Stimulated activated CD4-positive, alpha-beta T cell treated with anti-CD3 and anti-CD28 coated beads, Interleukin-4, amount 100 ng/mL, for 1 hour (primary cell): ENCODE measurements at places on chromosomes 6 and 20.

GRCh38 chr6:108733706-108734265, 114.4 kb upstream of the ARMC2 start:
- DNase-seq, result no peak

DNA sequence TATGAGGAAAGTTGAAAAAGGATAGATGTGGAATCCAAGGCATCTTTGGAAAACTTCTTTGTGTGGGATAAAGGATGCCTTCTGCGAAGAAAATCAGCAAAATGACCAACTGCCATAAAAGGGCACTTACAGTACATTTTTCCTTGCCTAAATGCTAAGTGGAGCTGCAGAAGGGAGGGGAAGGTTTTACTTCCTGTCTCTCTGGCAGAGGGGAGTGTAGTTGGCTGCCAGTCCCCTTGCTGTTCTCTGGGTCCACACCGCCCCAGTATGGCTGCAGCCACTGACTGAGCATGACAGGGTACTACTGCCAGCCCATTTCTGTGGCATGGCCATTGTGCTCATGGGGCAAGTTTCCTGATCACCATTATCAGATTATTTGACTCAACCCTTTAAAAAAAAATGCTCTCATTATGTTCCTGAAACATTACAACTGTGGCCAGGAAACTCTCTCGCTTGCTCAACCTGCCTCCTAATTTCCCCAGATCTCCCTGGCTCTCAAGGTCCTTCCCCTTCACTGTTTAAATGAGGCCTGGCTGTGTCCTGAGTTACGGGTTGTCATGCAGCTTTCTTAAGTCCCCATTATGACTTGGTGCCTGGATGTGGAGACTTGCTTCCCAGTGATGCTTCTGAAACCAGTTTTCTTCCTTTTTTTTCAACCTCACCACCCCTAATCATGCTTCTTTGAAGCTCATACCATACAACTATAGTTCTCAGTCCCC, 34.5 kb upstream of the FAM184A start:
- no peak for DNase-seq

GRCh38 chr6:132479131-132479530, 33.8 kb downstream of the STX7 start:
- no peak for DNase-seq

- DNase-seq, result peak; percentile 54
These were observed 7.3 kb upstream of the SIRPG start for GRCh38 chr20:1664911-1665310.
